Foreskin fibroblast (primary cell): ENCODE measurements at places on chromosomes 1 and 21.

- peak; percentile 98 for DNase-seq
Measured at GRCh38 chr1:231828182-231828920, 201.8 kb downstream of the DISC1 start.

DNA sequence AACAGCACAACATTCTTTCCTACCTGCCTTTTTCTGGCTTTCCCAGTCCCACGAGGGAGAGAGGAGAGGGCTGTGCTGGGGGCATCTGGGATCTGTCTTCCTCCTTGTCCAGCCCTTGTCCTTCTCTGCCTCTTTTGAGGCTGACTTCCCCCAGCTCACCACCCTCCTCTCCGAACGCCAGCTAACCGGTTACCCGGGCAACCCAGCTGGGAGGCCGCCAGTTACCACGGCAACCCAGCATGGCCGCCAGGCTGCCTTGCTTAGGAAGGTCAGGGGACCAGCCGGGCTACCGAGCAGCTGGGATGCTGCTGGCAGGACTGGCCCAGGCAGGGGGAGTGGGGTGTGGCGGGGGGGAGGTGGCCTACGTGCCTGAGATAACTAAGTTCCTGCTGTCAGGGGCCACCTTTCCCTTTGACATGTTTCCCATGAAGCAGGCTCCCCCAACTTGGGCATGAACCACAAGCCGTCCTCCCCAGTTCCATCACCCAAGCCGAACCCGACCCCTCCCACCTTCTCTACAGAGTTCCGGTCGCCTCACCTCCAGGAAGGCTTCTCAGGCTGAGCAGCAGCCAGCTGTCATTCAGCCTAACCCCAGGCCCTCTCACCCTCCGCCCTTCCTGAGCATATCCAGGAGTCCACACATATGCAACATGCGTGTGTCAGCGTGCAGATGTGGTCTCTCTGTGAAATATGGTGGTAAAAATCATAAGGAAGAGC is 8.7 kb downstream of the PLEKHA6 start:
- DNase-seq: peak; percentile 56

- DNase-seq: no peak
Measured at GRCh38 chr21:25752416-25752815, 17.6 kb downstream of the GABPA start.

- DNase-seq: peak; percentile 24
Measured at GRCh38 chr1:221805121-221805520, 63.2 kb upstream of the DUSP10 start.

DNA sequence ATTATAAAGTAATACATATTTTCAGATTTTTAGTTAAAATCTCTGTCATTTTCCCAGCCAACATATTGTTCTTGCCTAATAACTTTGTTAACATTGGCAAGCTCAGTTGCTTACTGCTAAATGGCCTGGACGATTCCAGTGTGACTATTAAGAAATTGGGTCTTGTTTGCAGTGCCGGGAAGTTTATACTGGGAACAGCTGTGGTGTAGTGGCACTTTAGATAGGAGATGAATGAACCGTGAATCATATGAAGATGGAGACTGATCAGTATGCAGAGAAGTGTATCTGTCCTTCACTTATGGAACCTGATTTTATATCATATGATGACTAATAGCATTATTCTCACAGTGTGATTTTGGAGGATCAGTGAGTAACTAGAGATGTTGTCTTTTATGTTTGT is 3.3 kb downstream of the CHRM3 start:
- DNase-seq: peak; percentile 8

- no peak for DNase-seq
Measured at GRCh38 chr1:175090780-175091179, 23.1 kb downstream of the TNN start.

- DNase-seq: no peak
Measured at GRCh38 chr21:46058431-46059145, 39.3 kb upstream of the COL6A2 start.

- peak; percentile 69 for DNase-seq
Measured at GRCh38 chr1:39653546-39654031, 14.1 kb upstream of the HEYL start.

DNA sequence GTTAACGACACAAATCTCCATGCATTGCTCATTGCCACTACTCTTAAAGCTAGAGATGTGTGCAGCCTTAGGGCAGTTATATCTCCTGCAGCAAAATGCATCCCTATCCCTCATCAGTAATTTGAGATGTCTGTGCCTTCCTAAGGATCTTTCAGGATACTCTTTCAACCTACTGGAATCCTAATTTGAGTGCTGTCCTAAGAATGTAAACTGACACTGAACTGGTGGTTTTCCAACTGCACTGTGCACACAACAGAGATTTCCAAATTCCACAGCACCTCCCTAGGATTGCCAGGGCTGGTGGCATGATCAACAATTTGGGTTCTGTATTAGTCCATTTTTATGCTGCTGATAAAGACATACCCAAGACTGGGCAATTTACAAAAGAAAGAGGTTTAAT is 193.9 kb downstream of the LTN1 start:
- peak; percentile 73 for DNase-seq

- no peak for DNase-seq
Measured at GRCh38 chr1:201426479-201427310, 5.2 kb upstream of the TNNI1 start.

- DNase-seq: no peak
Measured at GRCh38 chr1:43969416-43969745, 429 bp upstream of the DPH2 start.

- DNase-seq: peak; percentile 3
Measured at GRCh38 chr1:236395230-236395946, 1.3 kb downstream of the EDARADD start.

DNA sequence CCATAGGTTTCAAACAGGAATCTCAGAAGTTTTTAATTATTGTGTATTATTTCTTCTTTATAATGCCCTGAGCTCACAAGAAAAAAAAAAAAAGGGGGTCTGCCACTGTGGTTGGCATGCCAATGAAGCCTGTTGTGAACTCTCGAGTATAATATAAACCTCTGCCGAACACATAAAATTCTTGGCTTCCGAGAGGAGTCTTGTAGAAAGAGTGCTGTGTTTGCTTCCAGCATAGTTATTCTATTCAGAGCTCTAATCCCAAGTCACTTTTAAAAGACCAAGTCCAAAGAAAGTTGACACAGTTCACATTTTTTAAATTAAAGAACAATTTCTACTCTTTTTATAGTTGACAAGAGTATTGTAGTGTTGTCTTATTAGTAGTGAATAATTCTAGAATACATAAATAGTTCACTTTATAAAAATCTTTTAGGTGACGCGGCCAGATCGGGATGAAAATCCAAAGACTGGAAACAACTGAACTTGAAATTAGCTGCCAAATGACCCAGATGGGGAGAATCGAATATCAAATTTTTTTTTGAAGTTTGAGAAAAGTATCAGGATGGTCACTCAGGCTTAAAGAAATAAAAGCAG is 293.2 kb downstream of the DUSP10 start:
- no peak for DNase-seq

DNA sequence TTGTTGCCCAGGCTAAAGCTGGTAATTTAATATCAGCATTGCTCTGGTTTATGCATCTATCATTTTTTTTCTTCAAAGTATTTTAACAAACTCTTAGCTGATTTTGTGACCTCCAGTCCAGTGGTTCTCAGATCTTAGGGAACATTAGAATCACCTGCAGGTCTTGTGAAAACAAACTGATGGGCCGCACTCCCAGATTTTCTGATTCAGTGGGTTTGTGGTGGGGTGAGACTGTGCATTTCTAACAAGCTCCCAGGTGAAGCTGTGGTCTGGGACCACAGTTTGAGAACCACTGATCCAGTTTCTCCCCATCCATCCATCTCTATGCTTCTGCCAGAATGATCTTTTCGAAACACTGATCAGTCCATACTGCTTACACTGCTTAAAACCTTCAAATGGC is 305.7 kb upstream of the USP24 start:
- no peak for DNase-seq

GRCh38 chr1:160371346-160371631 is 4.4 kb downstream of the NHLH1 start:
- DNase-seq: no peak

- DNase-seq: no peak
Measured at GRCh38 chr1:227037121-227037520, 97.0 kb downstream of the COQ8A start.

DNA sequence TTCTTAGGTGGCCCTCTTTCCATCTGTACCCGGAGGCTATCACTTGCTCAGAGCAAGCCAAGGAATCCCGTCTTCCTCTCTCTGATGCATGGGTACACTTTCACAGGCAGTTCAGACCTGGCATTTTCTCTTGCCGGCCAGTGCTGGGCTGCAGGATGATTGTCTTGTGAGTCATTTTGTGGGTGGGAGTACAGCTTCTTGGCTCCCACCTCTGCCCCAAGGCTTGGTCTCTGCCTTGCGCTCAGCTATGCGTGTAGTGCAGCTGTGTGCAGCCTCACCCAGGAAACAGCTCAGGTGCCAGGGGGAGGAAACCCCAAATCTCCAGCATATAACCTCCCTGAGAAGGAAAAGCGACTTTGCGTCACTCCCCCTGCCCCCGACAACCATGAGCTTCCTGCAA is 3.9 kb upstream of the AJAP1 start:
- DNase-seq: no peak

DNA sequence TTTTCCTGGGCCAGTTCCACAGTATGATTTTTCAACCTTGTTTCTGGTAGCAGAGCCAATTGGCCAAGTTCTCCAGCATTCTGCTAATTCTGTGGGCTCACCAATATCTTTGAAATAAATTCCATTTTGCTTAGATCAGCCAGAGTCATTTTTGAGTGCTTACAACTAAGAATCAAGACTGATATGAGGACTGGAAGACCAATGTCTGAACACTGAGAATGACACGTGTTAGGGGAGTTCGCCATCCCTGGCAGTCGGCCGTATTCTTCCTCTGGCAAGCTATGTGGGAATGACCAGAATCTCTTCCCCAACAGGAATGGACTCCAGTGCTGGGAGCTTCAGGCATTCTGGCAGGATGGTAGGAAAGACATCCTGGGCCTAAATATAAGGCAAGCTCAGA is 4.9 kb upstream of the TENT5C start:
- no peak for DNase-seq

DNA sequence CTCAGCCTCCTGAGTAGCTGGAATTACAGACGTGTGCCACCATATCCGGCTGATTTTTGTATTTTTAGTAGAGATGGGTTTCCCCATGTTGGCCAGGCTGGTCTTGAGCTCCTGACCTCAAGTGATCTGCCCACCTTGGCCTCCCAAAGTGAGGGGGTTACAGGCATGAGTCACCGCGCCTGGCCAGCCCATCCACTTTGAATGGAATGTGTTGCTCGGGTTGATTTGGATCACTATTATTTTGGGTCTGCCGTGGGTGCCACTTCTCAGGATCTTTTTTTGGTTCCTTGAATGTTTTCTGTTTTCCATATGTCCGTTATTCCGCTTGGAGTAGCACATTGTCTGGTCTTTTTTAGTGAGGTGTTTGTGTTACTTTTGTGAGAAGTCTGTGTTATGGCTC is 17.0 kb downstream of the PCNT start:
- DNase-seq: no peak

- DNase-seq: no peak
Measured at GRCh38 chr1:219325368-219325742, 151.7 kb downstream of the LYPLAL1 start.

GRCh38 chr1:16405441-16405840 is 31.8 kb downstream of the SPATA21 start:
- no peak for DNase-seq

GRCh38 chr1:62221171-62221570 is 26.5 kb downstream of the L1TD1 start:
- DNase-seq: no peak

GRCh38 chr21:32334980-32335531 is 36.4 kb downstream of the MRAP start:
- peak; percentile 56 for DNase-seq

DNA sequence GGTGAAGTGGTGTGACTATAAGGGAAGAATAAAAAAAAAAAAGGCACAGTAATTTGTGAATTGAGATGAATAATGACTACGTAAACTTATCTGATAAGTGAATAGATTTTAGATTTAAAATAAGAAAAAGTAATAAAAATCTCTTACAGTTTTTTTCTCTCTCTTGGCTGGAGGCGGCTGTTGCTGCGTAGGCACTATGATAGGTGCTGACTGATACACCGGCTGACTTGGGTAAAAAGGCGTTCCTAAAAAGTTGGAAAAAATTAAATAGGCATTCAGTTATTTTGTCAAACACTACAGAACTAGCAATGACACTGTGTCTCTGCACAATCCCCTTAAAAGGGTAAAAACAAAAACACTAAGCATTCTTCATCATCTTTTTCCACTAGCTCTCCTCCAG is 185.7 kb upstream of the HP1BP3 start:
- DNase-seq: no peak

DNA sequence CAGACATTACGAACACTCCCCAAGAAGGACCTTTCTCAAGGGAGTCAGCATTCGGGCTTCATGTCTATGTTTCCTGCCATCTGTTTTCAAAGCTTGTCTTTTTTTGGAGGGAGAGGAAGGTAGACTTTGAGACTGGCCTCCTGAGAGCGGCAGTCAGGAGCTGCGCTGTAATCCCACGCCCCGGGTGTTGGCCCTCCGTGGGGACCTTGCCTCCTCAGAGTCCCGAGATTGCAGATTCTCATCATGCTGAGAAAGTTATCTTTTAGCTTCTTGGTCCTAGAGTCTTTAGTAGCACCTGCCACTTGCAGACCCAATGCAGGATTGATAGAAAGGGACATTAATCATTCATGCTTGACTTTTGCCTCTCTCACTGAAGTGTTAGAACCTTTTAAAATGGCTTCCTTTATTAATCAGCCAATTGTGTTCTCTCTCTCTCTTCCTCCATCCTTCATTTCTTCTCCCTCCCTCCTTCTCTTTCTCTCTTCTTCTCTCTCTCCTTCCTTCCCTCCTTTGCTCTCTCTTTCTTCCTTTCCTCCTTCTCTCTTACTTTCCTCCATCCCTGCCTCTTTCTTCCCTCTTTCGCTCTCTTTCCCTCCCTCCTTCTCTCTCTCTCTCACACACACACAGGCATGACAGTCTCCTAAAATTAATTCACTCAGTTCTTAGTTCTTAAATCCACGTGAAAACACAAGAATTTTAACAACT is 25.2 kb upstream of the GNPAT start:
- DNase-seq: no peak

DNA sequence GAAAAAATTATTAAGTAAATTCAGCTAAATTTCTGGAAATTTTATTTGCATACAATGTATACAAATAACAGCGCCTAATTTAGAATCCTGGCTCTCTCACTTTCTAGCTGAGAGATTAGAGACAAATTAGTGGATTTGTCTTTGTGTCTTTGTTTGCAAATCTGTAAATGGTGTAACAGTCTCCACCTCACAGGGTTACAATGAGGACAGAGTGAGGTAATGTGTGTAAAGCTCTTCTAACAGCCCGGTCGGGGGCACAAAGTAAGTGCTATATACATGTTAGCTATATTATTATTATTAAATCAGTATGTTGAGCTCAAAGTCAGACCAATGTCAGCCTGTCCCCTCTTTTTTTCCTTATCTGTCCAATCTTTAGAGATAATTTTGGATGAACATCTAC is 5.0 kb upstream of the ADAMTSL4 start:
- no peak for DNase-seq

DNA sequence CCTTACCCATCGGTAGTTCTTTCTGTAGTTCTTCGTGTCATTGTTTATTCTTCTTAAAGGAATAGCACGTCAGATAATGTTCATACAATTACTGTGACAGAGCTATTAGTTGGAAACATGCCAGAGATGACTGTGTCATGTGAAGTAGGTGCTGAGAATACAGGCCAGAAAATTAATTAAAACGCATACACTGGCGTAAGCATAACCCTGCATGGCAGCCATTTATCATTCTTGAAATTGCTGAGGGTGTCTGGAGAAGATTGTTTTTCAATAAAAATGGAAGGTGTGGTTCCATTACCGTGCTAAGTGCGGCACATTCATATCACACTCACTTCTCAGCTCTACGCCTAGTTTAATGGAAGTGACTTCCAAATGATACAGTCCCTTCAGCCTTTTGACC is 7.8 kb downstream of the ETS2 start:
- DNase-seq: no peak

GRCh38 chr1:15049067-15049466 is 104.5 kb upstream of the TMEM51 start:
- no peak for DNase-seq
